ENCODE measurements at places on chromosomes 7 and 10.

GRCh38 chr7:140657891-140658290 is 14.9 kb upstream of the ADCK2 start:
- DNase-seq = no peak

- no peak for DNase-seq
Observed at GRCh38 chr10:86752311-86752710, 4.1 kb upstream of the BMPR1A start.

GRCh38 chr7:102471791-102472125 is 7.0 kb downstream of the POLR2J start:
- DNase-seq = peak; percentile 46

- no peak for DNase-seq
Observed at GRCh38 chr10:80484676-80485075, 30.6 kb downstream of the TSPAN14 start.

GRCh38 chr10:78312197-78313047 is 278.8 kb downstream of the RPS24 start:
- DNase-seq = peak; percentile 33

DNA sequence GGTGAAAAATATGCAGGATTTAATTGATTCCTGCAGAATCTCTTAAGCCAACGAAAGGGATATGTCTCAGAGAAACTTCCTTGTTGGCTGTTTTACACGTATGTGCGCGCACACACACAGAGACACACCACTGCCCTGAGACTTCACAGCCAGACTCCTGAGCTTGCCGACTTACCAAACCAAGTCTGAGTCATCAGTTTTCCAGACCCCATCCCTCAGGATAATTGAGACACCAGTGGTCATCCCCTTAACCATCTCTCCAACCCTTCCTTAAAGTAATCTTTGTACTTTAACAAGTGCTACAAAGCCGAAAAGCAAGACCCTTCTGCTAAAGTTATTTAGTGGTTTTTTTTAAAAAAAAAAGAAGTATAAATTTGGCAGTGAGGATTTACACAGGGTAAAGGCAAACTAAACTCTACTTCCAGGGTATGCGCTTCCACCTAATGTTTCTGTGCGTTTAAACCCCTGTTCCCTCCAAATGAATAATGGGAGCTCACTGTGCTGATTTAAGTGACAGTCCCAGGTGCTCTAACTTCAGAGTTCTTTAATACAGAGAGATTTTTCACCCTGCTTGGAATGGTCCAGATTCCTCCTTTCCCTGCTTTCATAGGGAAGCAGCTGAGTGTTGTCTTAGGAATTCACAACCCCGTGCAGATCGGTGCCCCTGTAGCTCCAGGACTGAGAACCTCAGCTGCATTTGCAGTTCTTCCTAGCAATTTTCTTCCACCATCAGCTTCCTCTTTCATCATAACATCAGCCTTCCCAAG is 198.5 kb downstream of the INHBA start:
- no peak for DNase-seq

DNA sequence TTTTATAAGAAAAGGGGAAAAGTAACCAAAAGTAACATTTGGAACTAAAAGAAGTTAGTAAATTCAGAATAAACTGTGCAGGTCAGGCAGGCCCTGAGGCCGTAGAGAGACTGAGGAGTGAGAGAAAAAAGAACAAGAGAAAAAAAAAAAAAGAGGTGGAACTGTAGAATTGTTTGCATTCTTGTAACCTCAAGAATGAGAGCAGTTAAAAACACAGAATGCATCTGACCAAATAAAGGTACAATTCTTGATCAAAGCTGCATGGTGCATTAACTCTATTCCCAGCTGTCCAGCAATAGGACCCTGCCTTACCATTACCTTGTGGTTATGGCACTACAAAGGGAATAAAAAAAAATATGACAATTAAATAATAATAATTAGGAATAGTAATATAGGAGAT is 170.1 kb upstream of the SEMA3A start:
- DNase-seq = no peak

- no peak for DNase-seq
Observed at GRCh38 chr7:7808156-7808555, 89.7 kb upstream of the RPA3 start.

DNA sequence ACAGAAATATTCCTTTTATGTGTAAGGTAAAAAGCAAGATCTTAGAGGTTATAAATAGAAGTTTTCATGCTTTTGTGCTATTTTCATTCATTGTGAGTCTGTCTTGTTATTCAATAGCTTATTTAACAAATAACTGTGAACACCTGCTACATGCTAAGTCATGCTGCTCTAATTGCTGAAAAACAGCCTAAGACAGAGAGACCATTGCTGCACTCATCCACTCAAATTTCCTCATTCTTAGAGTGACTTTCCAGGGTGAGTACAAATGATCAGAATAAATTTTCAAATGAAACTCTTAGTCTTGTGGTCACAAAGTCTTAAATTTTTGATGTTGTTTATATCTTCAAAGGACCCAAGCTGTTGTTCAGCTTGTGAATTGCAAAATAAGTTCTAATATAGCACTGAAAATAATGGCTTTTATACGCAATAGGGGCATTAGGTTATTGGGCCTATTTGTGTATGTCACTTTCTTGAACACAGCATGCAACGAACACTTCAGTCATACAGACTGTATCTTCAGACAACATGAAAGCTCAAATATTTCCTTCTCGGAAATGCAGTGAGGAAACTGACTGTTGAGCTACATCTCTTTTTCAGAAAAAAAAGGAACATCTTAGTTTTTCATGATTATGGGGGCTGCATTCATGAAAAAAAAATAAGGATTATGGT is 247.9 kb upstream of the PCDH15 start:
- DNase-seq = no peak

DNA sequence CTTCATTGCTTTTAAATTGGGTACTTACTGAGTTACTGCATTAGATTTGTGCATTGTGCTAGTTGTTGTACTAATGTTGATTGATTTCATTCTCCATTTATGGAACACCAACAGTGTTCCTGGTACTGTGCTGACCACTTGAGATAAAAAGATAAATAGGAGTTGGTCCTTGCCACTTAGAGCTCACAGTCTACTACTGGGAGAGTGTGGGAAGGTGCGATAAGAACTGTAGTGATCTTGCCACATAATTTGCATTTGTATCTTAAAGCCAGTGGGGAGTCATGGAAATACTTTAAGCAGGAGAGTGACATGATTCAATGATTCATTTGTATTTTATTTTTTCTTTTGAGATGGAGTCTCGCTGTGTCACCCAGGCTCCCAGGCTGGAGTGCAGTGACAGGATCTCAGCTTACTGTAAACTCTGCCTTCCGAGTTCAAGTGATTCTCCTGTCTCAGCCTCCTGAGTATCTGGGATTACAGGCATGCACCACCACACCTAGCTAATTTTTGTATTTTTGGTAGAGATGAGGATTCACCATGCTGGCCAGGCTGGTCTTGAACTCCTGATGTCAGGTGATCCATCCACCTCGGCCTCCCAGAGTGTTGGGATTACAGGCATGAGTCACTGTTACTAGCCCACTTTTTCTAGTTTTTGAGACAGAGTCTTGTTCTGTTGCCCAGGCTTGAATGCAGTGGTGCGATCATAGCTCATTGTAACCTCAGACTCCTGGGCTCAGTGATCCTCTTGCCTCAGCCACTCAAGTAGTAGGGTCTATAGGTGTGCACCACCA is 51.2 kb upstream of the TMEM248 start:
- DNase-seq = no peak

- DNase-seq = no peak
Observed at GRCh38 chr10:103720964-103721335, 134.4 kb downstream of the SH3PXD2A start.

DNA sequence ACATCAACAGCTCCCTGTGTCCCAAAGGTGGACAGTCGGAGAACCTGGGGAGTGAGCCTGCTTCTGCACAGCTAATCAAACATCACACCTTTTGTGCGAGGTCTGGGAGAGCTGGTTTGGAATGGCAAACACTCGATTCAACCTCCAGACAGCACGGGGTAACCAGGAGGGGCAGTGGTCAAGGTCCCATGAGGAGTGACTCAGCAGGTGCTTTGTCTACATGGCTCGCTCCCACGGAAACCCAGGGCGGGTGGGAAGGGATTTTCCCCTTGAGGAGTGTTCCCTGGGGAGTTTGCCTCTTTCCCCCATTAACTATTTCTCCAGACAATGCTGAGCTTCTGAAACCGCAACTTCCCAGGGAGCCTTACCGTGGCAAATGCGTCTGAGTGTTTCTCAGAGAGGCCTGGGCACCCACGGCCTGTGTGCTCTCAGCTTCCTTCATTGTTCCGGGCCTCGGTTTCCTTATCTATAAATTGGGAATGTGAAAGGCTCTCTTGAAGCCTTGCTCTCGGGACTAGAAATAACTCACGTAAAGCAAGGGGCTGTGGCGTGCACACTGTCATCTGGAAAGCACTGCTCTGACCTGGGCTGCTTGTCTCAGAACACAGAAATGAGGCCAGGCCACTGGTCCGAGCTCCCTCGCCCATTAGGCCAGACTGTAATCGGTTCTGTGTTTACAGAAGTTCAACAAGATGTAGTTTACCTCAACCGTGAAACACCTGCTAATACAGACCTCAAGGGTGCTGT is 14.0 kb upstream of the GTPBP4 start:
- no peak for DNase-seq

- peak; percentile 91 for DNase-seq
Observed at GRCh38 chr7:129210256-129210988, 14.4 kb upstream of the AHCYL2 start.

DNA sequence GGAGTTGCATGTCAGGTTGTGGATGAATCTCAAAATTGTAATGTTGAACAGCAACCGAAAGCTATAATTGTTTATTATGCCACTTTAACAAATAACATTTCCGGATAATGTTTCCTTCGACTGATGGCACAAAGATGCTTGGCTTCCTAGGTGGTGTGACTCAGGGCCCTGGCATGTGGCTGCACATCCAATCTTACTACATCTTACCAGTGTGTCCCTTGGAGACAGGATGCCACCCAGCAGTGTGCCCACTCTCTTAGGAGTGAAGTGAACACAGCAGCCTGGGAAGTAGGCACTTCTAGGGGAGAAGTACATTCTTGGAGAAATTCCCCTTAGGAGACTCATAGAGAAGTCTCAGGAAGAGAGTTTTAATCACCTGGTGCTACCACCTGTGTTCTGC is 33.0 kb upstream of the GPR26 start:
- DNase-seq = no peak

DNA sequence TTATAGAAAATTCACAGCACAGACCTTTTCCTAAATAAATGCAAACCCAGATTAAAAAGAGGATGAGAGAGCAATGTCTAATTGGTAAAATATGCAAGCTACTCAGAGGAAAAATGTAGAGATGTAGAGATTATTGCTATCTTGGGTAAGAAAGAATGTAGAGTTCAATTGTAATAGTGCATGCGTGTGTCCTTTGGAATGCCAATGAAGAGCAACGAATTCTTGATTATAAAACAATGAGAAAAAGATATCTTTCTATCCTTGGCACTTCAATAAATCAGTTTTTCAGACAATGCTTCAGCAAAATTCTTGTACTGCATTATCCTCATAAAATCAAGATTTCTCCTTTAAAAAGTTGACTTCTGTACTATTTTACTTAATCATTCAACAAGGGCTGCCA is 50.9 kb downstream of the SEMA3D start:
- no peak for DNase-seq

GRCh38 chr7:68015122-68015977 is 1018.7 kb downstream of the TYW1 start:
- DNase-seq = no peak

DNA sequence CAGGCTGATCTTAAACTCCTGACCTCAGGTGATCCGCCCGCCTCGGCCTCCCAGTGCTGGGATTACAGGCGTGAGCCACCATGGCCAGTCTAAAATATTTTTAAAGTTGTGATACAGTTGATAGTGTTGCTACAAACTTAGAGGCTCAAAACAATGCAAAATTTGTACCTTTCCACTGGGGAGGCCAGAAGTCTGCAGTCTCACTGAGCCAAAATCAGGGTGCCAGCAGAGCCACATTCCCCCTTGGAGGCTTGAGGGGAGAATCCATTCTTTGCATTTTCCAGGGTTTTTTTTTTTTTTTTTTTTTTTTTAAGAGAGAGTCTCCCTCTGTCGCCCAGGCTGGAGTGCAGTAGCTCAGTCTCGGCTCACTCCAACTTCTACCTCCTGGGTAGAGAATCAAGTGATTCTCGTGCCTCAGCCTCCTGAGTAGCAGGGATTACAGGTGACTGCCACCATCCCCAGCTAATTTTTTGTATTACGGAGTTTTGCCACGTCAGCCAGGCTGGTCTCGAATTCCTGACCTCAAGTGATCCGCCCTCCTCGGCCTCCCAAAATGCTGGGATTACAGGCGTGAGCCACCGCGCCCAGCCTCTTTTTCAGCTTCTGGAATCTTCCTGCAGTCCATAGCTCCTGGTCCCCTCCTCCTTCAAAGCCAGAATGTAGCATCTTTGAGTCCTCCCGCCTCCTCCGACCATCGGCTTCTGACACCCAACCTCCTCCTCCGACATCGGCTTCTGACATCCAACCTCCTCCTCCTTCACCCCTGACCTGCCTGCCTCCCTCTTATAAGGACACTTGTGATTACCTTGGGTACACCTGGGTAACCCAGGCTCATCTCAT is 37.2 kb downstream of the KLRG2 start:
- no peak for DNase-seq

GRCh38 chr7:94431176-94431575 is 36.5 kb downstream of the COL1A2 start:
- DNase-seq = no peak

DNA sequence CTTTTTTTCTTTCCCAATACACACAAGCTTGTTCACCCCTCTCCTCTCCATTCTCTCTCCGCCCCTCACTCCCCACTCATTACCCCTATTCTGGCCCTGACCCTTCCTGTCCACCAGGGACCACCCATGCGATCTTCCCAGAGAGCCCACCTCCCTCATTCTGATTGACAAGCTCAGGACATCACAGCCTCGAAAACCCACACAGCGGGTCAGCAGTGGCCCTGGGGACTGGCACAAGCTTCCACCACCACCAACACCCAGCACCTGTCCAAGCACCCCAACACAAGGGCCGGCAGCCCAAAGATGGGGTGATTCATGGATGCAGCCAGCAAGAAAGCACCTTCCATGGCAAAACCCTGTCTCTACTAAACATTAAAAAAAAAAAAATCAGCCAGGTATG is 50.0 kb upstream of the USP6NL start:
- DNase-seq = peak; percentile 41

DNA sequence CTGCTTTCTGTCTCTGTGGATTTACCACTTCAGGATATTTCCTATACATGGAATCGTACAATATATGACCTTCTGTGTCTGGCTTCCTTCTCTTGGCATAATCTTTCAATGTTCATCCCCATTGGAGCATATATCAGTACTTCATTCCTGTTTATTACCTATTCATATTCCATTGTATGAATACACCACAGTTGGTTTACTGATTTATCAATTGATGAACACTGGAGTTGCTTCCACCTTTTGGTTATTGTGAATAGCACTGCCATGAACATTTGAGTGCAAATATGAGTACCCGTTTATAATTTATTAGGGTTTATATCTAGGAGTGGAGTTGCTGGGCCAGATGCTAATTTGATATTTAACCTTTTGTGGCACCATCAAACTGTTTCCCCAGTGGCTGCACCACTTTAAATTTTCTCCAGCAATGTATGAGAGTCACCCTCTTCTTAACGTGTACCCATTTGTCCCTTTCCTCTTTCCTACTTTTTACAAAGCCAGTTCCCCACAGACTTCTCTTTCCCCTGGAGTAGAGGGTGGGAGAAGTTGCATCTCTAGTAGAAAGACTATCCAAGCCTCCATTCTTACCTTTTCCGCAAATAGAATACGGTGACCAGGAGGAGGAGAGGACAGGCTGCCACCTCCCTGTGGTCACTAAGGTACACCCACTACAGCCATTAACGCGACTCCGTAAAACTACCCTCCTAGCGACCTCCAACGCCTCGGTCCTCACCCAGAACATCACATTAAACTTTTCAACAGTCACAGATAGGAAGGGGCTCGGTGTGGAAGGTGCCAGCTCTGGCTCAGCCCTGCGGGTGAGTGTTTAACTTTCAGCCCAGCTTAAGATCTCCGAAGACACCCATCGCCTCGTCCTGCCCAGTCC is 25.6 kb downstream of the SCD start:
- no peak for DNase-seq

Measured in sciatic nerve (tissue), 2 donors.